ENCODE measurements at places on chromosomes 13 and 19.

DNA sequence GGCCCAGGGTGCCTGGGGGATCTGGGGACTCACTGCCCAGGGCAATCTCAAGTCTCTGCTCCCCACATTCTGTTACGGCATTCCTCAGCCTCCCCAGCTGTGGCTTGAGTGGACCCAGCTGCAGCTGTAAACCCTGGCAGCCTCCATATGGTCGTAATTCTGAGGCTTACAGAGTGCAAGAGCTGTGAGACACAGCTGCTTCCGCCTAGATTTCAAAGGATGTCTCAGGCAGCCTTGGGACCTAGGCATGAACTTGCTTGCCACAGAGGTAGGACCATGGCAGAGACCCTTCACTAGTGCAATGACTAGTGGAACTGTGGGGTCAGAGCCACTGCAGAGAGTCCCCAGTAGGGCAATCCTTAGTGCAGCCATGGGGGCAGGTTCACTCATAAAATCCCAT is 297.5 kb downstream of the ENOX1 start:
- DNase-seq, result no peak

DNA sequence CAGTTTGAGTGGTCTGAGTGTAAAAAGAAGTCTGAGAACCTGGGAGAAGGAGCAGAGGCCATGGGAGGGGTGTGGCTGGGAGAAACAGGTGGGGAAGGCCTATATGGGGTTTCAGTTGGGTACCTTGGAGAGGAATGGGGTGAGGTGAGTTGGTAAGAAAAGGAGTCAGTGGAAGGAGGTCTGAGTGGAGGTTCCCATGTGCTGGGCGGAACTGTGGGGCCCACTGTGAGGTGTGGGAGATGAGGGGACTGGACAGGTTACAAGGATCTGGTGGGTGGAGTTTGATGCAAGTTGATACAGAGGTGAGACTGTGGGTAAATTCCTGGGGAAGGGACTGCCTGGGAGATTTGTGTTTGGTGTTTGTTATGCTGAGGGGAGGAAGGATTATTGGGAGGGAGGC is 2.1 kb downstream of the ZNF574 start:
- no peak for DNase-seq

DNA sequence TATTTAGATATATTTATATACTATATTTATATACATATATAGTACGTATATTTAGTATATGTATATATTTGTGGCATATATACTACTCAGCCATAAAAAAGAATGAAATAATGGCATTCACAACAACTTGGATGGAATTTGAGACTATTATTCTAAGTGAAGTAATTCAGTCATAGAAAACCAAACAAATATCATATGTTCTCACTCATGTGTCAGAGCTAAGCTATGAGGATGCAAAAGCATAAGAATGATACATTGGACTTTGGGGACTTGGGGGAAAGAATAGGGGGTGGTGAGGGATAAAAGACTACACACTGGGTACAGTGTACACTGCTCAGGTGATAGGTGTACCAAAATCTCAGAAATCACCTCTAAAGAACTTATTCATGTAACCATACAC is 1015.7 kb downstream of the EFNB2 start:
- DNase-seq, result no peak

DNA sequence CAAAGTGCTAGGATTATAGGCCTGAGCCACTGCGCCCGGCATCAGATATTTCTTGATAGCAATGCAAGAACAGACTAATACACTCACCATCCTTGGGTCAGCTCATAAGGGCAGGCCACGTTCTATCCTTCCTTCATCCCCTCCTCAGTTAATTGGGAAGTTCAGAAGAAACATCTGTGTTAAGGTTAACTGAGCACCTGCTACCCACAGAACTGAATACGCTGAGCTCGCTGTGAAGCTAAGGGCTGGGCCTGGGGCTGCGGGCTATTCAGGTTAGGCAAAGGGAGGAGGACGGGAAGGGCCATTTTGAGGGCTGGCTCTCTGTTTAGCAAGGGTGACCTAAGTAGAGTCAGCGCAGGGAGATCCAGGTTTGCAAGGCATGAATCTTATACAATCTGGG is 43.0 kb upstream of the UQCRFS1 start:
- no peak for DNase-seq

DNA sequence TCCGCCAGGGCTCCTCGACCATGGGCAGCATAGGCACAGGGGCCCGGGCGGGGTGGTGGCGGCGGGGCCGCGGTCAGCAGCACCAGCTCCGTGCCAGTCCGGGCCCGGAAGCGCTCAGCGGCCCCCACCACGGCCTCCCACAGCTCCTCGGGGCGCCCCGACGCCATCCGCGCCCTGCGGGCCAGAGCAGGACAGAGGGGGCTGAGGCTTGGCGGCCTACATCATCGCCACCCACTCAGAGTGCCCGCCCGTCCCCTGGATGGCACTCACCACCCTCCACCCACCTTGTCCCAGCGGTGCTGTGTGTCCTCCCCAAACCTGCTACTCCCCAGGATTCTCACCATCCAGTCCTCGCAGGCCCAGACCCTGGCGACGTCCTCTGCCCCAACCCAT is 4.0 kb downstream of the AKT1S1 start:
- DNase-seq, result no peak
